ENCODE measurements at places on chromosomes 13 and 19.

DNA sequence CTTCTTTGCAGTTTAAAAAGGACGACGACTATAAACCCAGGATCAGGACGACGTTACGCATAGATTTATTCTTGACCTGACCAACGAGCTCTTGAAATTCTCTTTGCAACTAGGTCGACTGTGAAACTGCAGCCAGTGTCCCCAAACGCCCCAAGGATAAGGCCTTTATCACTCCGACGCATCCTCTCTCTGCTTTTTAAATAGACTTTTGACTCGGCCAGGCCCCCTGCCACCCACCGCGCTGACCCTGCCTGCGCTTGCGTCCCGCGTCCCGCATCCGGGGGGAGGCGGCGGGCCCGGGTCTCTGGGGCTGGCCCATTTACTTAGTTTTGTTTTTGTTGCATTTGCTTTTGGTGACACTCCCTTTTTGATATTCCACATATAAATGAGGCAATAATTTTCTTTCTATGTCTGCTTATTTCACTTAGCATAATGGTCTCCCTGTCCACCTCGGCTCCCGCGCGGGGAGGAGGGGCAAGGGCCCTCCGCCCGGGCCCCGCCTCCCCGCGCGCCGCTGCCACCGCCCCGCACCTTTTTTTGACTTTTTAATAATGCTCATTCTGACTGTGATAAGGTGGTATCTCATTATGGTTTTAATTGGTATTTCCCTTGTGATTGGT is 17.4 kb downstream of the RB1 start:
- no peak for DNase-seq

GRCh38 chr19:8491574-8491973 is 10.9 kb downstream of the PRAM1 start:
- no peak for DNase-seq

DNA sequence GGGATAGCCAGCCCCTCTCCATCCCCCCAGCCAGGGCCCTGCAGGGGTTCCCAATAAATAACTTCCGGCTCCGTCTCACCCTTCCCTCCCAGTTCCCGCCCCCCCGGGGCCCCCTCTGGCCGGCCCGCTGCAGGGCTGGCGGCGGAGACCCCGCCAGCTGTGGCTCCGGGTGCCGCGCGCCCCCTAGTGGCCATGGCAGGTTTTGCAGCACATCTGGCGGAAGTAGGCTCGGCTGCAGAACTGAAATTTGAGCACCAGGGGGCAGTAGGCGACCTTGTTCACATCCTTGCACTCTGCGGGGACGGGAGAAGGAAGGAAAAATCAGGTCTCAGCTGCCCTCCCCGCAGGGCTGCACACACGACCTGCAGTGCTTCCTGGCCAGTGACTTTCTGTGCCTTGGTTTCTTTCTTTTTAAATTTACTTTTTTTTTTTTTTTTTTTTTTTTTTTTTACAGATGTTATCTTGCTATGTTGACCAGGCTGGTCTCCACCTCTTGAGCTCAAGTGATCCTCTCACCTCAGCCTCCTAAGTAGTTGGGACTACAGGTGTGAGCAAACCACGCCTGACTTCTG is 3.6 kb upstream of the MYO1F start:
- DNase-seq: peak; percentile 80

DNA sequence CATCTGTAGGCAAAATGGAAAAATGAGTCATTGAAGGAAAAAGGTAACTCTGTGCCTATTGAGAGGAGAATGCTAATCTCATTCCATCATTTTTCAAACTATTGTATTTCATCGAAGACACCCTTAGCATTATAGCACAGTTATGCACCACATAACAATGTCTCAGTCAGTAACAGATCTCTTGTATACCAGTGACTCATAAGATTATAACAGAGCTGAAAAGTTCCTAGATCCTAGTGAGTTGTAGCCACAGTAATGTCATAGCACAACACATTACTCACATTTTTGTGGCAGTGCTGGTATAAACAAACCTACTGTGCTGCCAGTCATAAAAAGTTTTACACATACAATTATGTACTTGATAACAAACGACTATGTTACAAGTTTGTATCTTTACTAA is 1077.6 kb downstream of the DIAPH3 start:
- DNase-seq: no peak

- DNase-seq: no peak
Observed at GRCh38 chr13:31920727-31921100, 110.9 kb upstream of the FRY start.

DNA sequence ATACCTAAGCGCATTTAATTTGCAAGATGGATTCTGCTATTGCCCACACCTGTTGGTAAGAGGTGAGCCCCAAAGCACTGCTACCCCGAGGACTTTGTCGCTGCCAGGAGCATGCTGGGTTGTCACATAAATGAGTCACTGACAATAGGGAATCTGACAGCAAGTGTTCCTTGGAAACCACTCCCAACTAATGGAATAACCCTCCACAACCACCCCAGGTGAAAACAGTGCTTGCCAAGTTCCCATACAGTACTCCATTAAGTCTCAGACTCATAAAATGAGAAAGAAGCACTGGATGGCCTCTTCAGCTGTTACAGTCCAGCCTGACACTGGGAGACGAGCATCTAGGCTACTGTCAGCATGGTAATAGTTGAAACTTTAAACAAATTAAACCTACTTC is 108.6 kb downstream of the EFNB2 start:
- no peak for DNase-seq

- no peak for DNase-seq
Observed at GRCh38 chr13:30577401-30577852, 40.3 kb upstream of the USPL1 start.

- no peak for DNase-seq
Observed at GRCh38 chr19:1700733-1701663, 48.6 kb upstream of the TCF3 start.

GRCh38 chr19:19610376-19611202 is 7.9 kb downstream of the PBX4 start:
- no peak for DNase-seq

- DNase-seq: no peak
Observed at GRCh38 chr19:41649827-41650226, 23.0 kb upstream of the CEACAM4 start.

DNA sequence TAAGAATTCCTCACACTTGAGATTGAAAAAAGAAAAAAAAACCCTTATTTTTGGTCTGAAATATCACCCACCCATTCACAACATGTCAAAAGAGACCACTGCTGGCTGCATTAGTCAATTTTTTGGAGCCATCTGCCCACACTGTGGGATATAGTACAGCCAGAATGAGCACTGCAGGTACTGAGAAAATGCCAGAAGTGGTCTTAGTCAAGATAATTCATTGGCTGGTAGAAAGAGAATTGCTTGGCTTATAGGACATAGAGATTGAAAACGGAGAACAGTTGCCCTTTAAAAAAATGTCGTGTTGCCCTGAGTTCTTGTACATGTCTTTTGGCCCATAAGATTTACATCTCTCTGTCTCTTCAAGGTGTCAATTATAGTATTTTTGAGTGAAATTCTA is 1899.5 kb downstream of the OLFM4 start:
- DNase-seq: no peak

- no peak for DNase-seq
Observed at GRCh38 chr13:21734961-21735360, 64.1 kb downstream of the FGF9 start.

- no peak for DNase-seq
Observed at GRCh38 chr13:45775401-45775963, 73.4 kb downstream of the CBY2 start.

DNA sequence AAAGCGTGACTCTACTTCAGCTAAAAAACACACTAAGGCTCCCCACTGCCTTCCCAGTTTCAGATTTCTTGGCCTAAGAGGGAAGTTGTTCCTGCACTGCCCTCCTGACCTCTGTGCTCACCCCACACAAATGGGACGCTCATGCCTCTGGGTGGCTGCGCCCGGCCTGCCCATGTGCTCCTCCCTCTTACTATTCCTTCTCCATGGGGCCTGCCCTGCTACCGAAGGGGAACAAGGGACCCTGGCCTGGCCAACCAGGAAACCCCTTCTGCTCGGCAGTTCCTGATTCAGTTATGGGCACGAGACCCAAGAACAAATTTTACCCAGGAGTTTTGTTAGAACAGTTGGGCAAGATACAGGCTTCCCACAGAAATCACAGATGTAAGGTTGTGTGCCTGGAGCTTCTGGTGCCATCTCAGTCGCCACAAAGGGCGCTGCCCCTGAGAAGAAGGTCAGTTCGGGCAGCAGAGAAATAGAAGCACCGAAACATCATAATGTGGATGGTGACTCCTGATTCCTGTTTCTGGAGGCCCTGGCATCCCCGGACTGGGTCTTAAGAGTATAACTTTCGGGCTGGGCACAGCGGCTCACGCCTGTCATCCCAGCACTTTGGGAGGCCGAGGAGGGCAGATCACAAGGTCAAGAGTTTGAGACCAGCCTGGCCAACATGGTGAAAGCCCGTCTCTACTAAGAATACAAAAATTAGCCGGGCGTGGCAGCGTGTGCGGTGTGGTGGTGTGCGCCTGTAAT is 5.4 kb upstream of the PLPP2 start:
- DNase-seq: no peak

GRCh38 chr13:48879432-48879831 is 96.3 kb upstream of the FNDC3A start:
- DNase-seq: no peak

- no peak for DNase-seq
Observed at GRCh38 chr13:92028695-92029094, 630.3 kb downstream of the GPC5 start.

- DNase-seq: no peak
Observed at GRCh38 chr13:31010296-31010695, 77.8 kb downstream of the TEX26 start.

GRCh38 chr13:94674609-94675348 is 37.6 kb downstream of the SOX21 start:
- DNase-seq: no peak

- DNase-seq: no peak
Observed at GRCh38 chr13:40428354-40428753, 238.1 kb downstream of the FOXO1 start.

DNA sequence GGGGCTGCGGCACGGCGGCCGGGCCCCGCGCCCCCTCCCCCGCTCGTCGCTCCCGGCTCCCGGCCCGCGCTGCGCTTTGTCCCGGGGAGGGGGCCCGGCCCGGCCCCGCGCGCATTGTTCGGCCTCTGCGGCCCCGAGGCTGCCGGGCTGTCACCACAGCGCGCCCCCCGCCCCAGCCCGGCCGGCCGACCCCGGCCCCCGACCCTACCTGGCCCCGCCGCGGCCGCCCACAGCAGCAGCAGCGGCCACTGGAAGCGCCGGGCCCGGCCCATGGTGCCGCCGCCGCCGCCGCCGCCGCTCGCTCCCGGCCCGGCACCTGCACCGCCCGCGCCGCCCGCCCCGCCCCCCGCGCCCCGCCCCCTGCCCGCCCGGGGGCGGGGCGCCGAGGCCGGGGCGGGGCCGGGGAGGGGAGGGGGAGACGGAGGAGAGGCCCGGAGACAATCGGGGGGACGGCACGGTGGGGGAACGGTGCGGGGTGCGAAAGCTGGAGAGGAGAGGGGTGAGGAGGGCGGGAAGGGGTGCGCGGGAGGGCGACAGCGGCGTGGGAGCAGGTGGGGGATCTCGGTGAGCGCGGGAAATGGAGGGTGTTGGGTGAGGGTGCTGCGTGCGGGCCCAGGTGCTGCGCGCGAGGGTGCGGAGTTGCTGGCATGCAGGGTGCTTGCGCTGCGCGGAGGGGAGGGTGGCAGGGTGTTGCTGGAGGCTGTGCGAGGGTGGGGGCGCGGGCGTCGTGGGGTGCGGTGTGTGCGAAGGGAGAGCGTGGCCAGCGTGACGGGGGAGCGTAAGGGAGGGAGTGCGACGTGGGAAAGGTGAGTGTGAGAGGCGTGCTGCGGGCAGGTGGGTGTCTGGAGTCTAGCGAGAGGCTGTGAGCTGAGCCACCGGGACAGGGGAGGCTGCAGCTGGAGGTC is at the start of gene CADM4:
Gene CADM4 (minus strand): TSS at position 332 of the 905 bp plus-strand sequence. CDS start 60 bp downstream, at position 272.
- peak; percentile 23 for DNase-seq

DNA sequence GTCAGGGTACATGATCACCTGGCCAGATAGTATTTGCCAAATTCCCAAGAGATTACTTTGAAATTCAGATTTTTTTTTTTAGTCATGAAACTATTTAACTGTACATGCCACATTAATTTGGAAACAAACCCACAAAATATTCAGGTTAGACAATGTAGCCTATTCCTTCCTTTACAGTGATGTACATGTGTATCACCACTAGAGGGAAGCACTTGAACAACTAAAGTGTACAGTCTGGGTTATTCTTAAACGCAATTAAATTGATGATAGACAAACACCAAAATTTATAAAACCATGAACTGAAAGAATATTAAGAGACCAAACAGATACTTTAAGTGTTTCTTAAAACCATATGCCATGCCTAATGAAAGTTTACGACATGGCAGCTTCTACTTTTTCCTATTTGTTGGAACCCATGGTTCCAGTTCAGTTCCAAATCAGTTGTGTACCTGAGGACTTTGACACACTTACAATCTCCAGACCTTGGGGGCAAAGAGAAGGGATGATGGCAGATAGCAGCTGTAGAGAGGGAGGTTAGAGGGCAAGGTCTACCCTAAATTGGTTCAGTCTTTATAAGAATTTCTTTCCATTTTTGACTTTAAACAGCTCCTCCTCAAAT is 52.8 kb downstream of the TNFSF13B start:
- no peak for DNase-seq

DNA sequence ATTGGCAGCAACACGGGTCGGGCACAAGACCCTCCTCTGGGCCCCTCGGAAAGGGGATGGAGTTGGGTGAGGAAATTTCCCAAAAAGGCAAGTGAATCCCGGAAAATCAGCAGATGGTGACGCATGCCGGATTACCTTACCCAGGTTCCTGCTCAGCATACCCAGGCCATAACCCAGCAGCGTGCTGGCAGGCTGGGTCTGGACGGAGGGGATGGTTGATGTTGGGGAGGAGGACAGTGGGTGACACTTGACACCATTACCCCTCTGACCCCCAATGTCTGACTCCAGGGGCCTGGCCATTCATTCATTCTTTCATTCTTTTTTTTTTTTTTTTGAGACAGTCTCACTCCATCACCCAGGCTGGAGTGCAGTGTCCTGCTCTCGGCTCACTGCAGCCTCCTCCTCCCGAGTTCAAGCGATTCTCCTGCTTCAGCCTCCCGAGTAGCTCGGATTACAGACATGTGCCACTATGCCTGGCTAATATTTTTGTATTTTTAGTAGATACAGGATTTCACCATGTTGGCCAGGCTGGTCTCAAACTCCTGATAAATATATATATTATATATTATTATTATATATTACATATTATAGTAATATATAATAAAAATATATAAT is 799 bp downstream of the PVR start:
- no peak for DNase-seq

DNA sequence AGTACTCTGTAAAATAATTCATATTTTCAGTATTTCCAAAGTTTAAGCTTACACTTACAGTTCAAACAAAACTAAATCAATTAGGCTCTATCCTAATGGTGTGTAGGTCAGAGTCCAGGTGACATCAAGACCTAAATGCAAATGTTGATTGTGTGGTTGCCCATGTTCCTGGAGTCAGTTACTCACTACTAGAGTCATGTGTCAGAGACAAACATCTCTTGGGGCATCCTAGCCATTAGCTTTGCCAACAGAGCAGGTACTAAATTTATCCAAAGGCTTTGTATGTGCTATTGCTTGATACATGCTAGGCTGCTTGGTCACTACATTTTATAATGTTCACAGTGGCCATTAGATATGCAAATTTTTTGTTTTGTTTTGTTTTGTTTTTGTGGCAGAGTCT is 11.7 kb downstream of the SPRY2 start:
- DNase-seq: no peak

Measured in left ventricle myocardium inferior (tissue), 1 donor.